NCI-H146 (cell line): ENCODE measurements at places on chromosomes 16 and 17.

DNA sequence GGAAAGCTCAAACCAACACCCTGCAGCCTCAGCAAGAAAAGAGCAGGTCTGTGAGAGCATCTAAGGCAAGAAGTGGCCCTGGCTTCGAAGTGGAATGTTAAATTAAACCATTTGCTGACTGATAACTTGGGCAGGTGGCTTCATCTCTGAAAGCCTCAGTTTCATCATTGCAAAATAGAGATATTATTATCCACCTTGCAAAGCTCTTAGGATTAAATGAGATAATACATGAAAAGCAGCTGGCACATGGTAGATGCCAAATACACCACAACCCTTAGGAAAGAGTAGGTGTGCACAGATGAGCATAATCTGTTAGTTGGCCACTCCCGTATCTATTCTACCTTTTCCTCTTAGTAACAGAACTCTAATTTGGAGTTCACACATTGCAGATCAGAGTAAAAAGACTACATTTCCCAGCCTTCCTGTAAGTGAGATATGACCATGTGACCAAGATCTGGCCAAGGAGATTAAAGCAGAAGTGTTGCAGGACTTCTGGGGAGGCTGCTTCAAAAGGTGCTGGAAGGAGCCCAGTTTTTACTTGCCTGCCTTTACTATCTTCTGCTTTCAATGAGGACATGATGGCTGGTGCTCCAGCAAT lies 288.7 kb downstream of the SOX9 start:
- DNase-seq: no peak

- DNase-seq: peak; percentile 70
These were observed 75.4 kb downstream of the YPEL2 start for GRCh38 chr17:59406808-59407381.

GRCh38 chr17:33390479-33391176 lies 97.5 kb upstream of the ASIC2 start:
- DNase-seq: no peak

DNA sequence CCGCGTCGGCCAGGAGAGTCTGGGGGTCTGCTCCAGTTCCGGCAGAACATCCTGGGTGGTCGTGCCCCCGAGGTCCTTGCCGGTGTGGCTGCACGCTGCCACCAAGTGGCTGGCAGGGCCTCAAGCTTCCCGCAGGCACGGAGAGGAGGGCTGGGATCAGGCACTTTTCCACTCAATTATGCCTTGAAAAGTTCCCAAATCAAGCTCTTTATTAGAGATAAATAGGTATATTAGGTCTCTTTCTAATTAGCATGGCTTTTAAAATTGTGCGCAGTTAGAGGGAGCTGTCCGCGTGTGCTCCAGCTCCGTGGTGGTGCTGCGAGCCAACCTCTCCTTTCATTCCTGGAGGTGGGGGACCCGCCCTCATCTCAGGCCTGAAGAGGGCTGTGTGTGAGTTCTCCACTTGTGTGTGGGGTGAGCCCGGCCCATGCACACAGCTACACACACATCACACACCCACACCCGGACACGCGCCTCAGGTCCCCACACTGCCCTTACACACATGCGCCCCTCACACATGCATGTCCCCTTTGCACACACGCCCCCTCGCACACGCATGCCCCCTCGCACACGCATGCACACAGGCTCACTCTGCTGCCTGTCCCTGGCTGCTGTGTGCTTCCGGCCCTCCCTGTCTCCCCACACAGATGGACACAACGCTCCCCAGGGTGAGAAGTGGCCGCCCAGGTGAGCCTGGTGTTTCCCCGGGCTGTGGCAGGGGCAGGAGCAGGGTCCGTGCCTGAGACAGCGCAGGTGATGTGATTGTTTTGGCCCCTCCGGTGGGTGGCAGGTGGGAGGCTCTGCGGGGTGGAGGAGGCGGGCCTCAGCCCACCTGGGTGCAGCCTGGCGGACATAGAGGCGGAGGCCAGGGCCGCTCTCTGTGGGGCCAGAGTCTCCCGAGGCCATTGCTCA lies 28.8 kb downstream of the CACNA1H start:
- peak; percentile 40 for DNase-seq

DNA sequence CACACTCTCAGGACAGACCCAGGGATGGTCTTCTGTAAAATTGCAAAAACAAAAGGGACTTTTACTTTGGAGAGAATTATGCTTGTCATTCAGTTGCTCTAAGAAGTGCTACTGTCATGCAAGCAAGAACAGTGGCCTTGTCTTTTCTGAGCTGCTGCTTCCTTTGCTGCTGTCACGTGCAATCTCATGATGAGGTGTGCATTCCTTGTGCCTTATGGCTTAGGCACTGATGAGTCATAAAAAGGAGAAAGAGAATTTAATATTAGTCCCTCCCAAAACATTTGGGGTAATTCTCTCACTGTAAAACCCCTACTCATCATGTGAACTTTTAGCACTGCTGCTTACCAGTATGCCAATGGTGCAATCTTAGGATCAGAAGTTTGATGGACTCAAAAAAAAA lies 2051.3 kb downstream of the TP53TG3F start:
- no peak for DNase-seq

DNA sequence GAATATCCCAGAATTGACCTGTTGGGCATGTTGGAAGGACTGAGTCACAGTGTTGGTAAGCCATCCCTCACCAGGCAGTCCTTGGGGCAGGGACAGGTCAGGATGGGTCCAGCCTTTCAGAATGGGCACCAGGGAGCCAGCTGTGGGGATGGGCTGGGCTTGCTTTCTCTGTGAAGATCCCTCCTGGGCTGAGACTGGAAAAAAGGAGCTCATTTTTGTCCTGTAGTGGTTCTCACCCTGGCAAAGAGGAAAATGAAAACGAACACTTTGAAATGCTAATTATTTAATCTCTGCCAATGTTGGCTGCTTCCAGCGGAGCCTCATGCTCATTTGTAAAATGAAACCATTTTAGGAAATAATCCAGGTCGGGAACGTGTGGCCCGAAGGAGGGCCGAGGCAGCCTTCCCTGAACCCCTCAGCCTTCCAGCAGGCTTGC lies 237.5 kb upstream of the SALL1 start:
- DNase-seq: no peak

DNA sequence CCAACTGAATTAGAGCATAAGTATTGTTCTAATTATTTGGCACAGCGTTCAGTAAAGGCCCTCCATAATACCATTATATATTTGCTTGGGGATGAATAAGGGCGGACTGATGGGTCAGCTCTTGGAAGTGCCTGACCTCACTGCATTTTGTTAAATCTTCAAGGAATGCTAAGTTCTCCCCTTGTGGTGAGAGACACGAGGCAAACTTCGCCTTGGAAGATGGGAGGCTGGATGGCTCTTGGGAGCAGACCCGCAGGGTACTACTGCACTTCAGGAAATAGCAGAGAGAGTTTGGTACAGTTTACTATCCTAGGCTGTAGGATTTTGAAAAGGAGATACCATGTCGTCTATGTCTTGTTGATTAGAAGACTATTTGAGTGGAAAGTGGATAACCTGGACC lies 87.0 kb upstream of the RPRML start:
- DNase-seq: no peak

DNA sequence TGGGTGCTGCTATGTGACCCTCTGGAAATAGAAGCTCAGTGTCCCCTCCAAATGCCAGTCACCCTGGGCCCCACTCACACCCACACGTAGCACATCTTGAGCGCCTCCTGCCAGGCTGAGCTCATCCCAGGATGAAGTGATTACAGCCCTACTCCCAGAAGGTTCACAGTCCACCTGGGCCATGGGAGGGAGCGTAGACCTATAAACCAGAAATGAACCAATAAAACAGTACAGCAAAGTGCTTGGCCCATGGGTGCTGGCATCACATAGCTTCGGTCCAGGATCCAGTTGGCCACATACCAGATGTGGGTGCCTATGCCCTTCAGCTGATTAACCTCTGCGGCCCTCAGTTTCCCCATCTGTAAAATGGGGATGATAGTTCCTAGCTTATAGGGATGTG lies 2.2 kb upstream of the BICDL2 start:
- DNase-seq: no peak

DNA sequence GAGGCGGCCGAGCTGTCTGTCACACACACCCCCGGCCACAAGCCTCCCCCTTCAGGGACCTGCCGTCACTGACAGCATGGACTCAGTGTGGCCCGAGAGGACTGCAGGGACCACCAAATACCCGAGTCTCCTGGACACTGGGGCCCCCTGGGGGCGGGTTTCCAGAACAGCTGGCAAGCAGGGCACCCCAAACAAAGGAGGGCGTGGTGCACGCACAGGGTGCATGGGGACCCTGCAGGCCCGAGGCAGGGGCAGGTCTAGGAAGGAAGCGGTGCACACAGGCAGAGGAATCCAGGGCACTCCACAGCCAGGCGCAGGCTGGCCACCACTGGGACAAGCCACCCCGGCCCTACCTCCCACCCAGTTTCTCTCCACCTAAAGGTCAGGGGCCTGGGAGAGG lies 28.7 kb upstream of the ENPP7 start:
- DNase-seq: no peak

DNA sequence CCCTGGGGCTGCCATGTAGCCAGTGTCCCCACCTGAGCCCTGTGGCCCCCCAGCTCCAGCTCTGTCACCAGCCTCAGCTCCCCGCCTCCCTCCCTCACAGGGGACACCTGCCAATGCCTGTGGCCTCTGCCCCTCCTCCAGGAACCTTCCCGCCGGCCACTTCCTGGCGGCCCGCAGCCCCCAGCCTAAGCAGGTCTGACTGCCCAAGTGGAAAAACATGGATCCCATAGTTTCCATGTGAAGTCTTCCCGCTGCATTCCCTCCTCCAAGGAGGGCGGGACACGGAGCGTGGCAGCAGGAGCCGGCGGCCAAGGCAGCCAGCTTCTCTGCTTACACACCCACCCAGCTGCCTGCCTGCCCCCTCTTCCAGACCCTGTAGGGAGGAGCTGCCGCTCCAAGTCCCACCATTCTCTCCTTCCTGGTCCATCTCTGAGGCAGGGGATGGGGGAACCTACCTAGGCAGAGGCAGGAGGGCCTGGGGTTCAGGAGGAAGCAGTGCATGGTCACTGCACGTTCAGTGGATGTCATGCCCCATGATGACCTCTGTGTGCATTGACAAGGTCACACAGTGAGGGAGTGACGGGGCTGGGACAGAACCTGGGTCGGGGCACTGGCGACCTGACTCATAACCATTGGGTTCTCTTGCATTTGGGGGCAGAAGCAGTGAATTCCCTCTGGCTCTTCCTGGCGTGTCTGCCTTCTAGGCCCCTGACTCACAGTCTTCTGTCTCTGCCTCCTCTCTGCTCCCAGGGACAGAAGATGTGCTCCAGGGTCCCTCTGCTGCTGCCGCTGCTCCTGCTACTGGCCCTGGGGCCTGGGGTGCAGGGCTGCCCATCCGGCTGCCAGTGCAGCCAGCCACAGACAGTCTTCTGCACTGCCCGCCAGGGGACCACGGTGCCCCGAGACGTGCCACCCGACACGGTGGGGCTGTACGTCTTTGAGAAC lies 8.7 kb downstream of the VASN start:
- DNase-seq: no peak

DNA sequence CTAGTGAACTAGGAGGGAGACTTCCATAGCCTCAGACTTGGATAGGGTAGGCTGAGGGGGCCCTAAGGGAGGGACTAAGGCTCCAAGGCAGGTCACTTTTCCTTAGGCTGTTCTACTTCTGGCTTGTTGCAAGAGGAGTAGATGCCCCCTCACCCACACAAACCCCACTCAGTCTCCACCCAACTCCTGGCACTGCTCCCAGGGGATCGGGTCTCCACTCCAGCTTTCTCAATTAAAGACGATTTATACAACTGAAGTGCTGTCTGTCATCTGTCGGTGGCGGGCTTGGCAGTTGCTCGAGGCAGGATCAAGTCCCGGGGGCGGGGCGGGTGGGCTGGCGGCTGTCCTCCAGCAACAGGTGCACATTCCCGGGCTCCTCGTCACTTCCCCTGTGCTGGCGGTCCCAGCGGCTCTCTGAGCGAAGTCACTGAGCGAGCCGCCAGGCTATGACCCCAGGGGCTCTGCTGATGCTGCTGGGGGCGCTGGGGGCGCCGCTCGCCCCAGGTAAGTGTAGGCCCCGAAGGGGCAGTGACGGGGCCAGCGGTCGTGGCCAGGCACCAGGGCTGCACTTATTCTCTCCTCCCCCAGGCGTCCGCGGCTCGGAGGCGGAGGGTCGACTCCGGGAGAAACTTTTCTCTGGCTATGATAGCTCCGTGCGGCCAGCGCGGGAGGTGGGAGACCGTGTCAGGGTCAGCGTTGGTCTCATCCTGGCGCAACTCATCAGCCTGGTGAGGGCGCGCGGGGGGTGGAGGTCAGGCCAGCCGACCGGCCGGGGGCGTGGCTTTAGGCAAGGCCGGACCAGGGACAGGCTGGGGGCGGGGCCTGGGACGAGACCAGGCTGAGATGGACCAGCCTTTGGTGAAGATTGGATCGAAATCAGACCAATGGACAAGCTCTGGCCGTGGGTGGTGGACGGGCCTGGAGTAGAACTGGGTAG lies at the start of gene CHRNB1:
TSS of gene CHRNB1 (plus strand) at position 380 of the 937 bp plus-strand sequence. CDS start at position 447, 67 bp downstream.
- no peak for DNase-seq

GRCh38 chr17:49836111-49837030 lies 11.5 kb downstream of the TAC4 start:
- no peak for DNase-seq
